Naive thymus-derived CD4-positive, alpha-beta T cell (primary cell): ENCODE measurements at places on chromosomes 6 and 20. TPM values are rescaled to one million over a fixed set of nuclear protein-coding genes. Genes with fewer than 3 reads are reported as not detected.

DNA sequence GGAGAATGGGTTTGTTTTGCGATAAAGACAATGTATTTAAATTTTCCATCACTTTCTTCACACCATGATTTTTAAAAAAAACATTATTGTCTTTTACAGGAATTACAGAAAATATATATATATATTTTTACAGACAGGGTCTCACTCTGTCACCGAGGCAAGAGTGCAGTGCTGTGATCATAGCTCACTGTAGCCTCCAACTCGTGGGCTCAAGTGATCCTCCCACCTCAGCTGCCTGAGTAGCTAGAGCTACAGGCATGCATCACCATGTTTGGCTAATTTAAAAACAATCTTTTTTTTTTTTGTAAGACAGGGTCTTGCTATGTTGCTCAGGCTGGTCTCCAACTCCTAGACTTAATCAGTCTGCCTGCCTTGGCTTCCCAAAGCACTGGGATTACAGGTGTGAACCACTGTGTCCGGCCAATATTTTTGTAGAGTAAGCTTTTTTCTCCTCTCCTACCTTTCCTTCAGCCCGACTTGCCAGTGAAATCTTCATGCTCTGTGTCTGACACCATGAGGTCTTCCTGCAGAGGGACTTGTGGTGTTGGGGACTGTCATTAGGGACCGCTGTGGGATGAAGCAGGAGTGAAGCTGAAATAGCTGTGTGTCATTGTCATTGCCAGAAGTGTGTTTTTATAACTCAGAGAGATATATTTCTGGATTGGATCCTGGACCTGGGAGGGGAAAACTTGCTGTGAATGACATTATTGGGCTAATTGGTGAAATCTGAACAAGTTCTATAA lies 13.2 kb downstream of the DSP start:
- H3K4me3 ChIP-seq: no peak overlapping the region
- H3K27me3 ChIP-seq: no peaks in the 10 kb centered on the region
- no peak for DNase-seq
- no peaks in the 10 kb centered on the region for H3K36me3 ChIP-seq
- H3K27ac ChIP-seq: no peak overlapping the region

DNA sequence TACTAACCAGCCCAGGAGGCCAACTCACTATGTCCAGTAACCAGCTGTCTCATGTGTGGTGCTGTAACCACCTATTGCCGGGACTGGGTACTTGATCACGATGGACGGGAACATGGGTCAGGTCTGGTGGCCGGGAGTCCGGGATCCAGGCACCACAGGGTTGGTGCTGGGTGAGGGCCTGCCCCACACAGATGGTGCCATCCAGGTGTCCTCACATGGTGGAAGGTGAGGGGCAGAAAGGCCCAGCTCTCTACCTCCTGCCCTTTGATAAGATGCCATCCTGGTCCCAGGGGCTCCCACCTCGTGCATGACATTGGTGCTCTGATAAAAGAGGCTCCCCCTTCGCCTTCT lies 116.3 kb downstream of the TAF4 start:
- DNase-seq: no peak
- H3K27ac ChIP-seq: no peak overlapping the region
- no peaks in the 10 kb centered on the region for H3K27me3 ChIP-seq
- H3K4me1 ChIP-seq: no peaks in the 10 kb centered on the region

The MYH7B gene
- total RNA-seq: 1.0 TPM

DNA sequence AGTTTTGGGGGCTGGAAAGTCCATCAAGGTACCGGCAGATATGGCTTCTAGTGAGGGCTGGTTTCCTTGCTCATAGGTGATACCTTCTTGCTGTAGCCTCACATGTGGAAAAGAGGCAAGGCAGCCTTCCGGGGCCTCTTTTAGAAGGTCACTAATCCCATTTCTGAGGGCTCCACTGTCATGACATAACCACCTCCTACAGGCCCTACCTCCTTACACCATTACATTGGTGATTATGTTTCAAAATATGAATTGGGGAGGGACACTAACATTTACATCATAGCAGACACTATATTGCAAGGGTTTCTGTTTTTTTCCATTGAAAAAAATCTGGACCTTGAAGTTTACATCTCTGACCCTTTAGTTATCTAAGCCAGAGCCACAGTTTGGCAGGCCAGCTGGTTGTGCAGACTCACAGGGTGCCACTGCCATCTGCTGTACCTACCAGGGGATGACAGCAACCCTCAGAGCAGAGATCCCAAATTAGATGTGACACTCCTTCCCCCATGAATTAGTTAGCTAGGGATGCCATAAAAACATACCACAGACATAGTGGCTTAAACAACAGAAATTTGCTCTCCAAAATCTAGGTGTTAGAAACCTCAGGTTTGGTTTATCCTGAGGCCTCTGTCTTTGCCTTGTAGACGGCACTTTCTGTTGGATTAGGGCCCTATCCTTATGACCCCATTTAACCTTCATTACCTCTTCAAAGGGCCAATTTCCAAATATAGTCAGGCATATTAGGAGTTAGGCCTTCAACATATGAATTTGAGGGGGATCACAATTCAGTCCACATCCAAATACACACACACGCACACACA lies 166.4 kb upstream of the RNF217 start:
- H3K36me3 ChIP-seq: no peaks in the 10 kb centered on the region
- H3K4me3 ChIP-seq: no peak overlapping the region
- H3K4me1 ChIP-seq: no peaks in the 10 kb centered on the region
- H3K27ac ChIP-seq: no peak overlapping the region
- no peak for DNase-seq
- H3K27me3 ChIP-seq: no peaks in the 10 kb centered on the region

The FOXQ1 gene
- total RNA-seq: not detected

GRCh38 chr6:48611332-48611731 lies 500.3 kb upstream of the PTCHD4 start:
- H3K27ac ChIP-seq: no peak overlapping the region
- DNase-seq: no peak
- no peaks in the 10 kb centered on the region for H3K27me3 ChIP-seq
- no peaks in the 10 kb centered on the region for H3K36me3 ChIP-seq

GRCh38 chr6:24549674-24550353 lies 55.0 kb downstream of the ALDH5A1 start:
- no peaks in the 10 kb centered on the region for H3K4me1 ChIP-seq
- H3K36me3 ChIP-seq: no peaks in the 10 kb centered on the region
- no peak overlapping the region for H3K27ac ChIP-seq
- no peak for DNase-seq
- no peaks in the 10 kb centered on the region for H3K27me3 ChIP-seq

GRCh38 chr6:100946021-100946540 lies 65.0 kb upstream of the ASCC3 start:
- no peaks in the 10 kb centered on the region for H3K36me3 ChIP-seq
- DNase-seq: no peak
- no peak overlapping the region for H3K27ac ChIP-seq
- H3K4me3 ChIP-seq: no peak overlapping the region
- H3K27me3 ChIP-seq: no peaks in the 10 kb centered on the region

DNA sequence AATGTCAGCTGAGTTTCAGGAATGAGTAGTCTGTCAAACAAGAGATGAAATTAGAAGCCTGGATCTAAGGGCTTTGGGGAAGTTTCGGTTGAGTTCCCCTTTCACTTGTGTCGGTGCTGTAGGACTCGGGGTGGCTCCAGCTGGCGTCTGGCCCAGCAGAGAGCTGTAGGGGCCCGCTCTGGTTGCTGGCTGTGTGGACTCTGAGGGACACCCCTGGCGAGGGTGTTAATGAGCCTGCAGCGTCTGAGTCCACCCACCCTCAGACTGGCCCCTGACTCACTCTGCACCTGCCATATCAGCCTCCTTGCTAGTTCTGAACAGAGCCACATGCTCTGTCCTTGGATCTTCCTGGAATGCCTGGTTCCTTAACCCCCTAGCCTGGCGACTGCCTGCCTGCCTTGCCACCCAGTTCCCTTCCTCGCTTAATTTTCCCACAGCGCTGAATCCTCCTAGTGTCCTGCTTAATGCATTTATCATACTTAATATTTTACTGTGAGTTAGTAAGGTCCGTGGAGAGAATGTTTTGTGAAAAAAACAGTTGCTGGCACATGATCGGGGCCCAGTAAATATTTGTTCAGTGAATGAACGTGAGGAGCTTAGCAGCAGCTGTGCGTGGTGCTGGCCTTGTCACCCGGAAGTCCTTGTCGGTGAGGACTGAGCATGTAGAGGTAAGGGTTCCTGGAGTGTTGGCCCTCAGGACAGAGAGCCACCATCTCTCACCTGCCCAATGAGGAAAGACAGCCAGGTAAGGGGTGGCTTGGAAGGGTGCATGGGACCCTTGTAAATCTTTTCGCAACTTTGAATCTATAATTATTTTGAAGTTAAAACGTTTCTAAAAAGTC lies 1.6 kb downstream of the DNAJC5 start:
- peak overlapping the region; percentile 54 for H3K4me3 ChIP-seq
- H3K36me3 ChIP-seq: no peaks in the 10 kb centered on the region
- no peak for DNase-seq
- H3K27ac ChIP-seq: peak overlapping the region; percentile 94
- no peaks in the 10 kb centered on the region for H3K27me3 ChIP-seq

GRCh38 chr20:50193836-50194421 lies 3.3 kb downstream of the CEBPB start:
- no peak overlapping the region for H3K4me3 ChIP-seq
- H3K36me3 ChIP-seq: no peaks in the 10 kb centered on the region

- H3K4me3 ChIP-seq: no peak overlapping the region
- no peak for DNase-seq
- no peaks in the 10 kb centered on the region for H3K36me3 ChIP-seq
- no peaks in the 10 kb centered on the region for H3K4me1 ChIP-seq
Observed at GRCh38 chr6:37540390-37540789, 40.7 kb upstream of the CCDC167 start.

The ADGB gene
- total RNA-seq: not detected

The VSX1 gene
- not detected for total RNA-seq

GRCh38 chr20:60808003-60808672 lies 443.9 kb upstream of the CDH4 start:
- H3K4me3 ChIP-seq: no peak overlapping the region
- H3K27me3 ChIP-seq: no peaks in the 10 kb centered on the region
- no peaks in the 10 kb centered on the region for H3K36me3 ChIP-seq
- DNase-seq: no peak
- H3K27ac ChIP-seq: no peak overlapping the region

DNA sequence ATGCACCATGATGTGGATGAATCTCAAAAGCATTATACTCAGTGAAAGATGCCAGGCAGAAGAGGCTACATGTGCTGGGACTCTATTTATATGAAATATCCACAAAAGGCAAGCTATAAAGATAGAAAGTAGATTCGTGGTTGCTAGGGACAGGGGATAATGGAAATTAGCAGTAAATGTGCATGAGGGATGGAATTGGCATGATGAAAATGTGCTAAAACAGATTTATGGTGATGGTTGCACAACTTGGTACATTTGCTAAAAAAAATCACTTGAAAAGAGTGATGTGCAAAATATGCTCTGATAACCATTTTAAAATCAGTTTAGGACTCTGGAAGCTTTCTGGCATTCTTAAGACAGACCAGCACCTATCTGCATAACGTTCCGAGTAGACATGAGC lies 61.6 kb downstream of the ALDH8A1 start:
- H3K27ac ChIP-seq: no peak overlapping the region
- no peak overlapping the region for H3K4me3 ChIP-seq
- no peaks in the 10 kb centered on the region for H3K4me1 ChIP-seq
- DNase-seq: no peak
- no peaks in the 10 kb centered on the region for H3K36me3 ChIP-seq

GRCh38 chr6:151862461-151862860 lies 55.0 kb downstream of the ESR1 start:
- H3K36me3 ChIP-seq: no peaks in the 10 kb centered on the region
- H3K4me3 ChIP-seq: no peak overlapping the region
- H3K4me1 ChIP-seq: no peaks in the 10 kb centered on the region
- no peak overlapping the region for H3K27ac ChIP-seq

DNA sequence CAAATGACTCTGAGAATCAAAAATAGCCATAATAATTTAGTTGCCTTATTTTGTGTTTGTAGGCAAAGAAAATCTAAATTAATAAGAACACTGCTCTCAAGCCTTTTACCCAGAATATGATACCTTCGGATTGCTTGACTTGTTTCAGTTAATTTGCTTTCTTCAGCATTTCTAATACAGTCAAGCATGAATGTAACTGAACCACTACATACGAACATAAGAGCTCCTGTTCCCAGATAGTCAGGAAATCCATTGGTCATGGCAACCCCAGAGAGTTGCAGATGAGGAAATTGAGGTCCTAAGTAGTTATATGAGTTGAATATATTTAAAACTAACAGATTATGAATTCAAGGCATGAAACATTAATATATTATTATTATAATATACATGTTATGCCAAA lies 2.9 kb downstream of the FRK start:
- H3K4me1 ChIP-seq: no peaks in the 10 kb centered on the region
- H3K27me3 ChIP-seq: no peaks in the 10 kb centered on the region
- DNase-seq: no peak
- H3K36me3 ChIP-seq: no peaks in the 10 kb centered on the region

- H3K36me3 ChIP-seq: no peaks in the 10 kb centered on the region
- peaks cover 49% of the 10 kb centered on the region for H3K4me1 ChIP-seq
- H3K27ac ChIP-seq: peak overlapping the region; percentile 88
- no peaks in the 10 kb centered on the region for H3K27me3 ChIP-seq
- DNase-seq: no peak
Observed at GRCh38 chr20:1263853-1264252, 2.2 kb upstream of the SNPH start.

The MTFR2 gene
- total RNA-seq: 1.2 TPM

- no peak within 1 kb of the TSS for H3K4me3 ChIP-seq
- H3K4me1 ChIP-seq: no peaks in the 10 kb centered on the region
- DNase-seq: no peak
- H3K27ac ChIP-seq: no peak within 1 kb of the TSS
Observed at GRCh38 chr6:83853178-83854000, at the start of gene RIPPLY2. Gene RIPPLY2 (plus strand): TSS chr6:83853360. CDS start chr6:83853417, 57 bp downstream.

DNA sequence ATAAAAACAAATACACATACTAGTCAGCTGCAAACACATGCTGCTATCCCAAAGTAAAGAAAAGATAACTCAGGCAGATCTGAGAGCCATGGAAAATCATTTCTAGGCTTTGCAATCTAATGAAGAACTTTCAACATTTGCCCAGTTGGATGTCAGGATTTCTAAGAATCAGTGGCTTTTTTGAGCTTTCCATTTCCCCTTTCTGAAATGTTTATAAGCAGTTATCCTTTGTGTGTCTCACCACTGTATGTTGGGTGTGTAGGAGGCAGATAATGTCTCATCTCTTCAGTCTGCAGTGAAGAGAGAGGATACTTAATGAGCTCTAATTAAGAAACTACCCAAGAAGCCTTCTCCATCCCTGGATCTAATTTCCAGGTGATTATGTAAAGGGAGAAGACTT lies 43.6 kb downstream of the RGS17 start:
- no peak overlapping the region for H3K4me3 ChIP-seq
- no peak for DNase-seq
- H3K27me3 ChIP-seq: no peaks in the 10 kb centered on the region
- no peaks in the 10 kb centered on the region for H3K4me1 ChIP-seq

DNA sequence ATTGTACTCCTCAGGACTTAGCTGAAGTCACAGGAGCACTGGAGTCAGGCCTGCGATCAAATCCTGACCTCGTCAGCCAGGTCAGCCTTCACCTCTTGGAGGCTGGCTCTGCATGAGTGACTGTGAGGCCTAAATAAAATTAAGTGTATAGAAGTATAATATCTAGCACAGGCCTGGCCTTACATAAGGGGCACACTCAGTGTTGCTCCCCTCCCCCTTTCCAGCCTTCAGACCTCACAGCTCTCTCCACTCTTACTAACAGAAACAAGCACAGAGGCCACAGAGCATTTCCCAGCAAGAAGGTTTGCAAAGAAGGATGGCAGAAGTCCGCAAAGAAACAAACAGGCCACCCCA lies 84.8 kb downstream of the TRERF1 start:
- peaks cover 3% of the 10 kb centered on the region for H3K36me3 ChIP-seq
- H3K27me3 ChIP-seq: no peaks in the 10 kb centered on the region
- H3K27ac ChIP-seq: peak overlapping the region; percentile 58
- peak overlapping the region; percentile 42 for H3K4me3 ChIP-seq
